ENCODE measurements at places on chromosomes 1 and 21. TPM values are rescaled to one million over a fixed set of nuclear protein-coding genes. Genes with fewer than 3 reads are reported as not detected.

The CDK18 gene
- 70.0 TPM for total RNA-seq

The PPFIA4 gene
- 22.2 TPM for total RNA-seq

The HSPB7 gene
- 191 TPM for total RNA-seq

The BMP8B gene
- not detected for total RNA-seq

The RNU1-4 gene
- under 0.01 TPM for total RNA-seq

The CACNA1S gene
- not detected for total RNA-seq

The C21orf58 gene
- 3.2 TPM for total RNA-seq

The HAO2 gene
- not detected for total RNA-seq

The CDK11A gene
- total RNA-seq, result 150 TPM

The ADGRL4 gene
- total RNA-seq, result 73.5 TPM

The LCE1A gene
- not detected for total RNA-seq

The MRPL24 gene
- 17.0 TPM for total RNA-seq

The HLCS gene
- 10.7 TPM for total RNA-seq

DNA sequence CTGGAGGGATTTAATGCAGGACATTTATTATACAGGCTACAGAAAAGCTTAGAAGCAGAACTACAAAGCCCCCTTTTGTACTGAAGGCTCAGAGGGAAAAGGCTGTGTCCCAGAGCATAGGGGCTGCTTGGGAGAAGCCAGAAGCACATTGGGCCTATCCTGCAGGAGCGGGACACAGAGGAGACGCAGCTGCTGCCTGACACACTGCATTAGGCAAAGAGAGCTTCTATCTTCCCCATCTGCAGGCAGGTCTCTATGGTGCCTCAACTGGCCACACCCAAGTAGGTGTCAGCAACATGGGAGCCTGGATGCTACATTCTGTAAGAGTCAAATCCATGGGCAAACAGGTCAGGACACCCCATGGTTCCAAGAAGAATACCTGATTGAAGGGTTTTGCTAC, 595.9 kb downstream of the AJAP1 start:
- H3K4me3 ChIP-seq, result no peak overlapping the region
- no peaks in the 10 kb centered on the region for H3K4me1 ChIP-seq
- no peaks in the 10 kb centered on the region for H3K27me3 ChIP-seq
- H3K27ac ChIP-seq, result no peak overlapping the region
- DNase-seq, result no peak
- H3K36me3 ChIP-seq, result no peaks in the 10 kb centered on the region

GRCh38 chr1:17069452-17070162, 15.8 kb upstream of the SDHB start:
- no peaks in the 10 kb centered on the region for H3K36me3 ChIP-seq
- no peak overlapping the region for H3K27ac ChIP-seq

- H3K27ac ChIP-seq, result no peak within 1 kb of the TSS
- DNase-seq, result no peak
These were observed at the start of gene KAZN for GRCh38 chr1:14598498-14599182. TSS of gene KAZN (plus strand) at chr1:14598685.

DNA sequence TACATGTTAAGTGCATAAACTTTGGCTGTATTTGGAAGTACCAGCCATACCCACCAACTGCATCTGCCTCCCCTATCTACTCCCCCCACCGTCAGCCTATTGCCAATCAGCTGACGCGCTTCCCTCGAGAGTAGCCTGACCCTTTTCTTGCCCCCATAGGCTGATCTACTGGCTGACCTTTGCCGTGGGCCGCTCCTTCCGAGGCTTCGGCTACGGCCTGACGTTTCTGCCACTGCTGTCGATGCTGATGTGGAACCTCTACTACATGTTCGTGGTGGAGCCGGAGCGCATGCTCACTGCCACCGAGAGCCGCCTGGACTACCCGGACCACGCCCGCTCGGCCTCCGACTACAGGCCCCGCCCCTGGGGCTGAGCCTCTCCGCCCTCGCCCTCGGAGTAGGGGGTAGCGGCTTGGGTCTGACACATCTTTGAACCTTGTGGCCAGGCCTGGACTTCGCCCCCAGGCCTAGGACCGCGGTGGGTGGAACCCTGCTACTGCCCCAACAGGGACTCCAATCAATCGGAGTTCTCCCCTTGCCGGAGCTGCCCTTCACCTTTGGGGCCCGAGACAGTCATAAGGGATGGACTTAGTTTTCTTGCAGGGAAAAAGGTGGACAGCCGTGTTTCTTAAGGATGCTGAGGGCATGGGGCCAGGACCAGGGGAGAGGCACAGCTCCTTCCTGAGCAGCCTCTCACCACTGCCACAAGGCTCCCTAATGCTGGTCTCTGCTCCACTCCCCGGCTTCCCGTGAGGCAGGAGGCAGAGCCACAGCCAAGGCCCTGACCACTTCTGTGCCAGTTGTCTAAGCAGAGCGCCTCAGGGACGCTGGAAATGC, 4.0 kb downstream of the GLMP start:
- H3K27ac ChIP-seq, result peak overlapping the region; percentile 90
- peak; percentile 79 for DNase-seq
- H3K4me1 ChIP-seq, result peaks cover 7% of the 10 kb centered on the region
- peak overlapping the region; percentile 54 for H3K4me3 ChIP-seq
- H3K27me3 ChIP-seq, result no peaks in the 10 kb centered on the region
- peaks cover 7% of the 10 kb centered on the region for H3K36me3 ChIP-seq

- no peaks in the 10 kb centered on the region for H3K27me3 ChIP-seq
- H3K27ac ChIP-seq, result no peak overlapping the region
- no peak for DNase-seq
- no peak overlapping the region for H3K4me3 ChIP-seq
These were observed 21.3 kb downstream of the UBASH3A start for GRCh38 chr21:42424914-42425541.

DNA sequence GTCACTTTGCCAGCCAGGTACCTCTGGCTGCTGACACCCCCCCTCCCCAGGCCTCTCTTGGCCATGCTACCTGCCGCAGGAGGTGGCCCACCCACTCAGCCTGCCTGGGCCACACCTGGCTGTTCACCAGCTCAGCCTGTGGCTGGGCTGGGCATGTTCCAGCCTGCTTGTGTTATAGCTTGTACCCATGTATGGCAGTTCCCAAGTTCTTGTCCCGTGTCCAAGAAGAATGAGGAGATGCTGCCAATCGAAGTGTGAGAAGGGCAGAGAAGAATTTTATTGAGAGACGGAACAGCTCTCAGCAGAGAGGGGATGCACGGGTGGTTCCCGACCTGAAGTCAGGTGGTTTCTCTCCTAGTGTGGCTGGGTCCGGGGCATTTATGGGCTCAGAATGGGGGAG, 3.9 kb upstream of the MMEL1 start:
- H3K36me3 ChIP-seq, result no peaks in the 10 kb centered on the region
- H3K4me3 ChIP-seq, result no peak overlapping the region
- H3K27me3 ChIP-seq, result no peaks in the 10 kb centered on the region
- H3K27ac ChIP-seq, result no peak overlapping the region
- peaks cover 2% of the 10 kb centered on the region for H3K4me1 ChIP-seq
- no peak for DNase-seq

- no peak overlapping the region for H3K4me3 ChIP-seq
- H3K36me3 ChIP-seq, result no peaks in the 10 kb centered on the region
- DNase-seq, result no peak
- no peak overlapping the region for H3K27ac ChIP-seq
These were observed 133.2 kb downstream of the ROR1 start for GRCh38 chr1:63907051-63907450.

DNA sequence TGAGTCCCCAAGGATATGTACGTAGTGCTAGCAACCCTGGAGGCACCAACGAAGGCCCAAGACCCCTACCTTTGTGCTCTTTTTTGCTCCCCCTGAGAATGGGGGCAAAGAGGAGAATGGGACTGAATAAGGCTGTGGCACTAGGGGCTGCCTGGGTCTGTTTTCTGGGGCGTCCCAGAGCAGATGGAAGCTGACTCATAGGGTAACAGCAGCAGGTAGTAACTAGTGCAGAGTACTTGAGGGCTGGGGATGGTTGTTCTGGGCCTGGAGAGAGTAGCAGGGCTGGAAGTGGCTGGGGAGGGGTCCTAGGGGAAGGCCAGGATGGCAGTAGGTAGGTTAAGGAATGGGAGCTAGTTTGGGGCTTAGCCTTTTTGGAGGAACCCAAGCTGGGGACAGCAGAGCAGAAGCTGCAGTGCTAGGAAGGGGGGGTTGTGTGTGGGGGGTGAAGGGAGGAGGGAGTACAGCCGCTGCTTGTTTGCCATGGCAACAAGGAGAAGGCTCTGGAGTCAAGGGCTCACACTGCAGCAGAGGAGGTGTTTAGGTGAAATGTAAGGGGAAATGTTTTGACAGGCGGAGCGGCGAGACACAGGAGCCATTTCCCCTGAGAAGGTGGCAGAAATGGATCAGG, 1.8 kb downstream of the NCDN start:
- no peak for DNase-seq
- peaks cover 10% of the 10 kb centered on the region for H3K36me3 ChIP-seq
- H3K4me3 ChIP-seq, result peak overlapping the region; percentile 85
- no peaks in the 10 kb centered on the region for H3K27me3 ChIP-seq

DNA sequence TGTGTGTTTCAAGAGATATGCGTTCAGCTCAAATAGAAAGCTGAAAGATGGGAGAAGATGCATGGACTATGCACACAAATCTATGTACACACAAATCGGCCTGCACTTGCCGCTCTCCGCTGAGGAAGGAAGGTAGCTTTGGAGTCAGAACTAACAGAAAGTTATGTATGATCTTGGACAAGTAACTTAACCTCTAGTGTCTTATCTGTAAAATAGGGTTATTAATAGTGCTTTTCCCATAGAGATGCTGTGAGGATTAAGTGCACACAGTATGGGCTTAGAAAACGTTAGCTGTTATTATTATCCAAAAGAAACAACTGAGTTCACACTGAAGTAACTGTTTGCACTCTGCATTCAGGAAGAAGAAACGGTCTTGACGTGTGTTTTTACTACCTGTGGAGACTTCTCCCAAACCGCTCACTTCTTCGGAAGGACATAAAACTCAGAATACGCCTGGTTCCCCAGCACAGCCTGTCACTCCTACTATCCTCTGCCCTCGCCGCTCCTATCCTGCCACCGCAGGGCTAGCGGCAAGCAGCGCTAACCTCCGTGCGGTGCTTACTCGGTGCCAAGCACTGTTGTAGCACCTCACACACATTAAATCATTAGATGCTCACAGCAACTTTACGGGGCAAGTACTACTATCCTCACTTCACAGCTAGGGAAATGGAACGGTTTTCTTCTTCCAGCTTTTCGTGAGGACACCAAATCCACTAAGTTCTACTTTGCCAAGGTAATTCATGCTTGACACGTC, 1.3 kb downstream of the TGFBR3 start:
- no peak for DNase-seq
- no peaks in the 10 kb centered on the region for H3K27me3 ChIP-seq
- H3K27ac ChIP-seq, result peak overlapping the region; percentile 83

GRCh38 chr1:183226361-183226760, 40.3 kb downstream of the LAMC2 start:
- DNase-seq, result no peak
- no peaks in the 10 kb centered on the region for H3K27me3 ChIP-seq
- no peak overlapping the region for H3K27ac ChIP-seq
- no peaks in the 10 kb centered on the region for H3K36me3 ChIP-seq
- no peak overlapping the region for H3K4me3 ChIP-seq

DNA sequence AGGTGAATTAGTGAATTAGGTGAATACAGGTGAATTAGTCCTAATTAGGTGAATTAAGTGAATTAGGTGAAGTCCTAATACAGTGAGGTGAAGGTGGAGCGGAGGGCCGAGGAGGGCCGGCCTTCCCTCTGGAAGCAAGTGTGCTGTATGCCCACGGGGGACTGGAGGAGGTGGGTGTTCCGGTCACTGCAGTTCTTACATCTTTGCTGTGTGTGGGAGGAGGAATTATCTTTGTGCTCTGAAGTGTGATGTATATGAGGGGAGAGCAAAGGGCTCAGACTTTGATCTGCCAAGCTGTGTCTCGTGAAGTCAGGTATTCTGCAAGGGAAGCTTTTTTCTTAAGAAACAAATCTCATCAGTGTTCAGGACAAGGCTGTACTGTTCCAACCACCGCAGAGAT, 45.4 kb downstream of the AGPAT3 start:
- peaks cover 2% of the 10 kb centered on the region for H3K36me3 ChIP-seq
- H3K27ac ChIP-seq, result no peak overlapping the region
- no peaks in the 10 kb centered on the region for H3K27me3 ChIP-seq
- no peak for DNase-seq
- H3K4me1 ChIP-seq, result peaks cover 2% of the 10 kb centered on the region
- H3K4me3 ChIP-seq, result no peak overlapping the region

DNA sequence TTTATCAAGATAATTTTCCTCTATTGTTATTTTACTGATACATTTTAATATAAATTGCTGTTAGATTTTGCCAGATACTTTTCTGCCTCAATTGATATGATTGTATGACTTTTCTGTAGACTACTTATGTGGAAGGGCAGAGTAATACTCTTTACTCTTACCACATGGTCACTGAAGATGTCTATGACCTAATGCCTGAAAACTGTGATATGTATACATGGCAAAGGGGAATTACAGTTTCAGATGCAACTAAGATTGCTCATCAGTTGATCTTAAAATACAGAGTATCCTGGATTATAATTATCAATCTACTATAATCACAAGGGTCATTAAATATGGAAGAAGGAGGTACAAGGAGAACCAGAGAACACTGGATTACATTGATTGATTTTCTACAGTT, 1528.0 kb downstream of the BRINP3 start:
- H3K27ac ChIP-seq, result no peak overlapping the region
- no peaks in the 10 kb centered on the region for H3K27me3 ChIP-seq
- no peak overlapping the region for H3K4me3 ChIP-seq
- no peaks in the 10 kb centered on the region for H3K4me1 ChIP-seq
- no peaks in the 10 kb centered on the region for H3K36me3 ChIP-seq

GRCh38 chr21:38851101-38851500, 45.4 kb downstream of the ETS2 start:
- H3K27ac ChIP-seq, result no peak overlapping the region
- H3K4me3 ChIP-seq, result no peak overlapping the region
- no peaks in the 10 kb centered on the region for H3K27me3 ChIP-seq
- no peaks in the 10 kb centered on the region for H3K4me1 ChIP-seq

DNA sequence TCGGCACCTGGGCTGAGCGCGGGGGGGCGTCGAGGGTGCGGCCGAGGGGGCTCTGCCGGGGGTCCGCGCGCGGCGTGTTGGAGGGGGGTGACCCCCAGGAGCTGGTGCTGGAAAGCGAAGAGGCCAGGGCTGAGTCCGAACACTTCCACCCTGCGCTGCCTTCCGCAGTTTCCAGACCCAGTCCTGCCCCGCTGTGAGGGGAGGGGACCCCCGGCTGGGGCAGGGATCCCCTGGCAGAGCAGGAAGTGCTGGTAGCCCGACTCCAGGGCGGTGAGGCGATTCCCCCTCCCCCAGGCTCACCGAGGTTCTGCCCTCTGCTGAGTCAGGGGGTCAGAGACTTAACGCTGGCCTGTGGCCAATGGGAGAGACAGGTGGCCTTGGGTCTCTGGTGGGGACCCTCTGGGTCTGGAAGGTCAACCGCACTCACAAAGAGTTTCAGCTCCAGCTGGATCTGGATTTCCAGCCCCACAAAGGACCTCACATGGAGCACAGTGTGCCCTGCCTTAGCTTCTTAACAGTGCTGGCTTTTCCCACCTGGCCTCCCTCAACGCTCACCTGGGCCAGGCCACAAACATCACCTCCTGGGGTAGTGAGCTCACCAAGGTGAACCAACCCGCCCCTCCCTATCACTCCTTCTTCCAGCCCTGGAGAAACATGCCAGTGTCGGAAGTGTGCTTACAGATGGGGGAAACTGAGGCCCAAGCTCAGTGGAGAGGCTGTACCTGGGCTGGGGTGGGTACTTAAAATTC, 39.8 kb upstream of the SYNC start:
- H3K4me3 ChIP-seq, result peak overlapping the region; percentile 64
- no peak for DNase-seq
- no peaks in the 10 kb centered on the region for H3K27me3 ChIP-seq
- H3K36me3 ChIP-seq, result no peaks in the 10 kb centered on the region
- H3K27ac ChIP-seq, result peak overlapping the region; percentile 97
- peaks cover 6% of the 10 kb centered on the region for H3K4me1 ChIP-seq
